ENCODE measurements at places on chromosomes 4 and X.

DNA sequence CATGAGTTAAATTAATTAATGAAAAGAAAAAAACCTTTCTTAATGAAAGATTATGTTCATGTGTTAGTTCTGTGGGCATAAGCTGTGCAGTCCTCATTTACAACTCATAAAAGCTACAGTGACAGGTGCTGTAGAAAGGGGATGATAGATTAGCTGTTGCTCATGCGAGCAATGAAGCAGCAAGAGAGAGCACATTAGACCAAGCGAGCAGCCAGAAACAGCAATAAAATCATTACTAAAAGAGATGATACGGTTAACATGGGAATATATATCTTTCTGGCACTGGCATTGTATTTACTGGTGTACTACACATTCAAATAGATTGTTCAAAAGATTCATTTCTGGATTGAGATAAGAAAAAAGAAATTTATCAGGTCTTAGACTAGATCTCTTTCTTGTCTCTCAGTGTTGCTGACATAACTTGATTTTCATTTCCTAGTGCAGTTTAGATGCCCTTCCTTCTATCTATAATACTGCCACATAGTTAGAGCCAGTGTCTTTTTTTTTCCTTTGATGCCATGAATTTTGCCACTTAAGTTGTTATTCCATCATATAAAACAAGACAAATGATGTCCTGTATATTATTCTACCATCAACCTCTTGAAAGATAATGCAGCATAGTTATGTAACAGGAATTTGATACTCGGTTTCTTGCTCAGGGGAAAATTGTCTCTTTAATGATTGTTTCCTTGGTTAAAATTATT is 164.6 kb downstream of the BANK1 start:
- no peak for DNase-seq

GRCh38 chr4:77564231-77564630 is 41.4 kb upstream of the CXCL13 start:
- DNase-seq: no peak

GRCh38 chr4:72893354-72894066 is 176.0 kb downstream of the COX18 start:
- DNase-seq: no peak

DNA sequence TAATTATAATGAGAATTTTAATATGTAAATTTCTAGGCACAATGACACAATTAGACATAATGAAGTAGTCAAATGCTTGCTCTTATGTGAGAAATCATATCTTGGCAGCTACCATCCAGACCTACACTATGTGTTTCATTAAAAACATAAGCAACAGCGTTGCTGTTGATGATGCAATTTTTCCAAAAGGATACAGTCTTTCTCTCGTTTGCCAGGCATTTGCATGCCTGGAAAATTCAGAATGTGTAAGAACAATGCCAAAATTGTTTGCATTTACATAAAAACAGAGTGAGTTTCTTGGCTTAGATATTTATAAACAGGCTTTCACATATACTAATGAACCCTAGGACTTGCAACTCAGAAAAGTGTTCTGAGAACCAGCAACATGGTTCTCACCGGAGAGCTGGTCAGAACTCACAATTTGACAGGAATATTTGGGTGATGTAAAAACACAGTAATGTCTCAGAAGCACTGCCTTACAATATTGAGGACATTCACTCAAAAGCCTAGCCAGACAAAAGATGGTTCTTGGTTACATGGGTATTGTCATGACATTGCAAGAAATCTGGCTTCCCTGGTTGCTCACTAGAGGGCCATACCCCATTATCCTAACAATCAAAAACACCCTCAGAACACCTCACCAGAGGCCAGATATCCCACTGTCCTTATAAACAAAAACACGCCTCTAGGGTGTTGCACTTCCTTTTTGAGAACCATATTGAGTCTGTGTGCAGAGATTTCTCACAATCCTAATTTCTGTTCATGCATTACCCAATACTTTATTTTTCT is 1029.0 kb upstream of the AGA start:
- no peak for DNase-seq

GRCh38 chr4:3205995-3206394 is 43.0 kb upstream of the MSANTD1 start:
- DNase-seq: no peak

- DNase-seq: no peak
These were observed 36.6 kb downstream of the PITX2 start for GRCh38 chr4:110586131-110586850.

GRCh38 chr4:177322881-177323280 is 13.2 kb downstream of the NEIL3 start:
- no peak for DNase-seq

DNA sequence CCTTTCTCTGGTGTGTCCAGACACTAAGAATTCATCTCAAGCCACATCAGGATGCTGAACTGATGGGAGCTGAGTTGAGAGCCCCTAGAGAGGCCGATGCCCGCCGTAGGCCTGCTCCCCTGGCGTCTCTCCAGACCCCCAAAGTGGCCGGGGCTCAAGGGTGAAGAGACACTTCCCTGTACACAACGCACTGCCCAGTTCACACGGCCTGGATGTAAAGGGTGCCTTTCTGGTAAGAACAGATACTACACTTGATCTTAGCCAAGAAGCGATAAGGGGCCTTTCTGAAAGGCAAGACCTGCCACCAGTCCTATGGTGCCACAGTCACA is 5.1 kb upstream of the TREX2 start:
- DNase-seq: no peak

DNA sequence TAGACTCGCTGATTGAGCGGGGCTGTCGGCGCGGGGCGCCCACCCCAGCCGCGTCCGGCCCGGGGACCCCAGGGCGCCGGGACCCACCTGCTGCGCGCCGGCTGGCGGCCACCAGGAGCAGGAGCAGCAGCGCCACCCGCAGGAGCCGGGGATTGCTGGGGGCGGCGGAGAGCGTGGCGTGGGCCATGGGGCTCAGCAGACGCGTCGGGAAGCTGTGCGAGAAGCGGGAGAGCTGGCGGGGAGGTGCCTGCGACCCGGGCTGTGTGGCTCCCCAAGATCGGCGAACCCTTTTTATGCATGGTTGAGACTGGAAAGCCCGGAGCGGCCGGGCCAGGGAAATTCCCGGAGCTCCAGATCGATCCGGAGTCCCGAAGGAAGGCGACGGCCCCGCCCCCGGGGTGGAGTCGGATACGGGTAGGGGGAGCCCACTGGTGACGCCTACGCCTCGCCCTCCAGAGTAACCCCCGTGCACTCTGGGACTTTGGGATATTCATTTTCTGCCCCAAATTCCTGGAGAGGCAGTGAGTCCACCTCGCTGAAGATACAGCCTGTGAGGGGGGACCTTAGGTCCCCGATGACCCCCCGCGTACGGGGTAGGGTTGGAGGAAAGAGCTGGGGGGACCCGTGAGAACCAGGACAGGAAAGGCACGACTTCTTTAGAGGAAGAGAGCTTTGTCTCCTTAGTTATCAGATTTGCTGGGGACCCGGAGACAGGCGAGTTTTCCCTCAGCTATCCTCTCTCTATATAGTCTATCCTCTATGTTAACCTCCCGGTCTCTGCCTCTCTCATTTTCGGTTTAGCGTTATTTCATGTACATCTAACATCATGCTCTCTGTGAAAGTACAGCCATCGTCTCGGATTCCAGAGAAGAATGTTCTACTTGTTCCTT is at the start of gene CXCL3:
CXCL3 (minus strand) TSS at position 265 of the 890 bp plus-strand sequence; CDS start at position 187, 78 bp downstream.
- peak; percentile 54 for DNase-seq

DNA sequence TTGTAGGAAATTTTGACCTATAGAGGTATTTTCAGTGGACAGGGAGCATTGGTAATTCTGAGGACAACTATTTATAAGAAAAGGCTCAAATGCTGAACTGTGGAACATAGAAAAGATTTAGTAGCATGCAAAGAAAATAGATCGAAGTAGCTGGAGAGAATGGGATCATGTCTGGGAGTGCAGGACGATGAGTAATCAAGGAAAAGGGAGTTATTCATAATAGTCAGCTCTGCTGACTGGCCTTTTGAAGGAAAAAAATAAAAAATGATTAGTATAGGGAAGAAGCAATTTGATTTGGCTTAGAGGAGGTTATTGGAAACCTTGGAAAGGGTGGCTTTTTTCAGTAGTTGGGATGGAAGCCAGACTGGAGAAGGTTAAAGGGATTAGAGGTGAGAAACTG is 22.9 kb upstream of the ANK2 start:
- DNase-seq: no peak

- no peak for DNase-seq
These were observed 74.9 kb downstream of the NYX start for GRCh38 chrX:41522081-41522480.

DNA sequence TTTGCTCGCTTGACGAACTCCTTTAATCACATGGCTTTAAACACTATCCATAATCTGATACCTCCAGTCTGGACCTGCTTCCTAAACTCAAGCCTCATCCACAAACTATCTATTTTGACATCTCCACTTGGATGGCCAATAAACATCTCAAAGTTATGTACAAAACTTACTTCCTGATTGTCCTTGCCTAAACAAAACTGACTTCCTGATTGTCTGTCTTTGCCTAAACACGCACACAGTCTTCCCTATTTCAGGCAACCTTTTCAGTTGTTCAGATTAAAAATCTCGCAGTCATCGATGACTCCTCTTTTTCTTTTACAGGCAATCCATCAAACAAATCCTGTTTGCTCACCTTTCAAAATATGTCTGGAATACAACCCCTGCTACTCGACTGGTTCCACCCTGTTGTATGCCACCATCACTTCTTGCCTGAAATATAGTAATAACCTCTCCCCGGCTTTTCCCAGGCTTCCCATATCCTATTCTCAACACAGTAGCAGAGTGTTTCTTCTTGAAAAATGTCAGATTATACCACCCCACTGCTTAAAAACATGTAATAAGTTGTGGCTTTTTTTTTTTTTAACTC is 39.0 kb downstream of the ATOH1 start:
- DNase-seq: no peak

DNA sequence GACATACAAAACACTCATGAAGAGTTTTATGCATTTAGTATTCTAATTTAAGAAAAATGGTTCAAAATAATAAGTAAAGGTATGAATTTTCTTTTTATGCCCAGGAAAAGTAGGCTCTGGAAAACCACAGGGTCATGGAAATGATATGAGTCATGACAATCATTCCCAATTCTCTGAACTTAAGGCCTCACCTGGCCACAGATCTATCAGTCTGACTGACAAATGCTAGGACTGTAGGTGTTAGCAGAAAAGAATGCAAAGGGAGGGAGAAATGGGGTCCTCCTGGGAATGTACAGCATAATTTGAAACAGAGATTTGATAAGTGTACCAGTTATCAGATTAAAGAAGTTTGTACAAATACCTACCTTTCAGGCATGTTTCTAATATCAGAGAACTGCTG is 270.5 kb upstream of the ARSJ start:
- DNase-seq: no peak

- no peak for DNase-seq
These were observed 6.2 kb downstream of the NCAPG start for GRCh38 chr4:17817027-17817426.

GRCh38 chr4:16082426-16083240 is 1.2 kb downstream of the PROM1 start:
- DNase-seq: peak; percentile 60

DNA sequence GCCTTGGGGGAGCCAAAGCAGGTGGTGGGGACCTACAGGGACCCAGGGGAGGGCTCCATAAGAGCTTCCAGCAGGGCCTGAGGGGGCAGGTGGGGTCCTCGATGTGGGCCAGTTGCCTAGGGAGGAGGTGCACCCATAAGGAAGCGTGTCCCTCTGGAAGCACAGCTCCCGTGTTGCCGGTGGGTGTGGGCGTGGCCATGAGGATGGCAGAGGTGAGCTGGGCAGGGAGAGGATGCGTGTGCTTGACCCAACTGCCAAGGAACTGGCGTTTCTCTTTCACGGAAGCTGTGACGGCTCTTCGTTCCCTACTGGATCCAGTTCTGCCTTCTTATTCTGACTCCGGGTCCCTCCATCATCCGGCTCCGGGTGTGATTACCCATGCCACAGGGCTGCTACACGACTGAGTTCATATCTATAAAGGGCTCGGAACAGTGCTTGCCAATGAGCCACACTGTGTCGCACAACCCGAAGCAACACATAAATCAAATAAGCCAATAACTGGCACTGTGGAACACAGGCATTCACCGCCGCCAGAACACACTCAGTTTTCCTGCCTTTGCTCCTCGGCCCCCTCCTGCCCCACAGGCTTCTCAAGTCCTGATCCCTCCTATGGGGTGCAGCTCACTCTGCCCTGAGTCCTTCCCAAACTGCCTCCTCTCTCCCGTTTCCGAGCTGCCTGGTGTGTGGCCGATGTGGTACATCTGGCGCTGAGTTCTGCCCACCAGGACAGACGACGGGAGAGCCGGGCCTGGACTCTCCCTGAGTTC is 35.5 kb downstream of the RNF212 start:
- no peak for DNase-seq

GRCh38 chrX:136067966-136068365 is 79.4 kb upstream of the FHL1 start:
- no peak for DNase-seq

- no peak for DNase-seq
These were observed 7.6 kb upstream of the TLR2 start for GRCh38 chr4:153676486-153676885.

DNA sequence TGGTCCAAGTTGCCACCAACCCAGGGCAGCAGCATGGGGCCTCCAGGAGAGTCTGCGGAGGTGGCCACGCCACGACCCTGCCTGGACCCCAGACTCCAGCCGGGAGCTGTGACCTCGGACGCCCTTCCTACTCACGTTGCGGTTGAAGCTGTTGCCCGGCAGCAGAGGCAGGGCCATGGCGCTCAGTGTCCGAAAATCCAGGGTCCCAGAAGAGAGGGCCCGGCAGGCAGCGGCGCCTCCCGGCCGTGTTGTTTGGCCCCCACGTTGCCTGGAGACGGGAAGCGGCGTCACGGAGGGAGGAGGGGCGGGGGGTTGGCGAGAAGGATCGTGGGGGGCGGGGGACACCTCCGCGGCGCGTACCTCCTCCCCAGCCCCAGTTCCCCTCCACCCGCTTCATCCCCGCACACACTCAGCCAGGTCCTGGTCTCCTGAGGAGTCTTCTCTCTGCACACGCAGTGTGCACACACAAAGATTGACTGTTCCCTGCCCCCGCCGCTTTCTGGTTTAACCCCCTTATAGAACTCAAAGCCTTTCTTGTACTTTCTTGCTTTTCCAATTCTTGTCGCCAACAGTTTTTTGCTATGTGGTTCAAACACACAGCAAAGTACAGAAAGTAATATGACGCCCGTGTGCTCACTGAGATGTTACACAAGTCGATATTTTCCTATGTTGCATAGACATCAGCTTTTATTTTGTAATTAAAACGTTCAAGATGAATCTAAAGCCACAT is at the start of gene EFHC2:
EFHC2 (minus strand) TSS at position 261 of the 730 bp plus-strand sequence; CDS start at position 177, 84 bp downstream.
- peak; percentile 58 for DNase-seq

GRCh38 chr4:140018931-140019618 is 134.9 kb downstream of the MAML3 start:
- DNase-seq: no peak

DNA sequence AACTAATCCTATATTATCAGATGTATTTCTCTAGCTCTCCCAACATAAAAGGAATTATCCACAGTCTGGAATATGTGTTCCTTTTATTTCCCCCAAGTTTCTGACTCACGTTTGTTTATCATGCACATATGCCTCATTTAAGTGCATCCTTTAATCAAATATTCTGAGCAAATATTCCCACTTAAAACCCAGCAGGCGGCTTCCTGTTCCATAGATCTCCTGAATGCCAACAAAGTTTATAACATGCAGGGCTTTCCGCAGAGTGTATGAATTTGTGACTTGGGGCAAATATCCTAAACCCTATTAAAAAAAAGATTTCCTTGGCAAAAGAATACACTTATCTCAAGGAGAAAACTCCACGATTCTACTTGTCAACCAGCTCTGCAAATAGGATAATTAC is 16.9 kb downstream of the GLRA2 start:
- DNase-seq: no peak
